MM.1S (cell line): ENCODE measurements at places on chromosomes 7 and 10.

GRCh38 chr7:70619130-70619529 lies 512.8 kb upstream of the GALNT17 start:
- no peak overlapping the region for H3K4me3 ChIP-seq
- DNase-seq, result no peak
- no peaks in the 10 kb centered on the region for H3K27me3 ChIP-seq
- H3K4me1 ChIP-seq, result no peaks in the 10 kb centered on the region

GRCh38 chr7:4774658-4775249 lies 669 bp upstream of the AP5Z1 start:
- DNase-seq, result no peak
- no peaks in the 10 kb centered on the region for H3K36me3 ChIP-seq
- peak overlapping the region; percentile 88 for H3K27ac ChIP-seq
- H3K4me1 ChIP-seq, result peaks cover 9% of the 10 kb centered on the region; the same call in 1 of the 2 replicates
- peak overlapping the region; percentile 98 for H3K4me3 ChIP-seq

DNA sequence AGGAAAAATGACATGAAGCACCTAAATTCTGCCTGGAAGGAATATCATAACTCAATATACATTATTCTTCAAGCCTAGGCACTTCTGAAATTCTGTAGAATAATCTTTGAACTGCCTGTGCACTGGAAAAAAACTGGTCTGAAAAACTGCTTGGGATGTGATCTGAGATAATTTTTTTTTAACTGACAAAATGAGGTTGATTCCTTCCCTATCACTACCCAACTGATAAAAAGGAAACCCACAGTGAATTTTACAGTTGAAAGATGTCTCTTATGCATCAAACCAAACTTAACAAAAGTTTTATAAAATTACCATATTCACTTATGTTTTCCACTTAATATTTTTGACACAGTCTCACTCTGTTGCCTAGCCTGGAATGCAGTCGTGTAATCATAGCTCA lies 67.2 kb upstream of the FAM133B start:
- no peak overlapping the region for H3K4me3 ChIP-seq
- no peaks in the 10 kb centered on the region for H3K36me3 ChIP-seq
- no peak for DNase-seq
- H3K27ac ChIP-seq, result no peak overlapping the region

DNA sequence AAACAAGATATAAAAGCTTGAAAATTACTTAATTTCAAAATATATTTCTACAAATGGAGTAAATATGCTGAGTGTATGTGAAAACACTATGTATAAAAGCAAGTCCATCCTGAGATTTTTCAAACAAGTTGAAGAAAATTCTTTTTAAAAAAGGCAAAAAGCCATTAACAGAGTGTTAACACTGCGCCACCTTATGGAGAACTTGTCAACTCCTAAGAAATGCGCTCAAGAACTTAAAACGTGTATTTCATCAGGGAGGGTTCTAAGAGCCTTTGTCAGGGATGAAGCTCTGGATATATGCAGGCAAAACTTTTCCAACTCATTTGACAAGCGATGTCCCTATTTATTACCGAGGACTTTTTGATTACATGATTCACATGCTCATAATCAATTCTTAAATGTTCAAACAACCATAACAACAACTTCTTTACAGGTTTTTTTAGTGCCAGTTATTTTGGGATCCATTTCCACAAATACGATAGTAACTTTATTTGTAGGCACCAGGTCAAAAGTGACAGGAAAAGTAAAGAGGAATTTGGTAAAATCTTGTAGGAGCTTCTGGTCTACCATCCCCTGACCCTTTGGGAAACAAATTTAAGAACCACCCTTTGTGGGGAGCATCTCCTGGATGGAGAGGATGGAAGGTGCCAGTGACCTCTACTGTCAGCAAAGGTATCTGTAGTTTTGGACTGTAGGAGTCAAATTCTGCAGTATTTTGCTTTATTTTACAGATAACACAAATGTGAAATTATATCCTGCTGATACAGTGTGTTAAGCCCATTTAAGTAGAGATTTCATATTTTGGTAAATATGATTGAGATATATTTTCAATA lies 23.2 kb downstream of the CALCR start:
- no peak overlapping the region for H3K4me3 ChIP-seq
- H3K4me1 ChIP-seq, result no peaks in the 10 kb centered on the region
- peak; percentile 56 for DNase-seq
- H3K27ac ChIP-seq, result no peak overlapping the region

GRCh38 chr10:69635428-69636272 lies 5.6 kb downstream of the FAM241B start:
- no peak overlapping the region for H3K27ac ChIP-seq
- no peak for DNase-seq
- H3K4me3 ChIP-seq, result no peak overlapping the region
- no peaks in the 10 kb centered on the region for H3K4me1 ChIP-seq
- no peaks in the 10 kb centered on the region for H3K36me3 ChIP-seq
- peaks cover 4% of the 10 kb centered on the region; the same call in 1 of the 2 replicates for H3K27me3 ChIP-seq

DNA sequence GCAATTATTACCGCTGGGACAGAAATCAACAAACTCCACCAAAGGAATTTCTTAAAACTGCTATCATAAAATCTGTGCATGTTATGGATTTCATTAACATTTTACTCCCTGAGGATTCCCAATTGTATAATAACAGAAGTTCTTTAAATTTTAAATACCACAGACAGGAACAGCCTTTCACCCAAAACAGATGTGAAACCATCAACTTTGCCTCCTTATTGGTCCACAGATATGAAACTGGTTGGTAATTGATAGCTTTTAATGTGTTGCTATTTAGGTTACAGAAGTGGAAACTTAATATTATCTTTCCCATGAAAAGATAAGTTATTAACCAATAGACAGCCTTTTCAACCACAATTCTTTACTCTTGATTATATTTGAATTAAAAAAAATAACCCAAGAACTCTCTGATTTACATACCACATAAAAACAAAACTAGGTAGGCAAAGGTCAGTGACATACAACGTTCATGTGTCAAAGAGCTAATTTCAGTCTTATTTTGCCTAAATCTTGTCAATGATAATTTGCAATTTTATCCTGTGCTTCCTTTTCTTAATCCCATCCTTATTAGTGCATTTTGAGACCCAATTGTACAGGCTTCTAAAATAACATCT lies 90.0 kb downstream of the NRP1 start:
- H3K27me3 ChIP-seq, result no peaks in the 10 kb centered on the region
- no peaks in the 10 kb centered on the region for H3K36me3 ChIP-seq

GRCh38 chr10:114824391-114824790 lies 2.8 kb downstream of the FHIP2A start:
- H3K4me1 ChIP-seq, result no peaks in the 10 kb centered on the region
- H3K36me3 ChIP-seq, result no peaks in the 10 kb centered on the region
- no peaks in the 10 kb centered on the region for H3K27me3 ChIP-seq
- no peak overlapping the region for H3K4me3 ChIP-seq
- DNase-seq, result no peak
- H3K27ac ChIP-seq, result no peak overlapping the region

GRCh38 chr7:81036057-81036456 lies 117.2 kb upstream of the SEMA3C start:
- no peaks in the 10 kb centered on the region for H3K27me3 ChIP-seq
- no peak overlapping the region for H3K4me3 ChIP-seq
- no peak overlapping the region for H3K27ac ChIP-seq
- H3K36me3 ChIP-seq, result no peaks in the 10 kb centered on the region

DNA sequence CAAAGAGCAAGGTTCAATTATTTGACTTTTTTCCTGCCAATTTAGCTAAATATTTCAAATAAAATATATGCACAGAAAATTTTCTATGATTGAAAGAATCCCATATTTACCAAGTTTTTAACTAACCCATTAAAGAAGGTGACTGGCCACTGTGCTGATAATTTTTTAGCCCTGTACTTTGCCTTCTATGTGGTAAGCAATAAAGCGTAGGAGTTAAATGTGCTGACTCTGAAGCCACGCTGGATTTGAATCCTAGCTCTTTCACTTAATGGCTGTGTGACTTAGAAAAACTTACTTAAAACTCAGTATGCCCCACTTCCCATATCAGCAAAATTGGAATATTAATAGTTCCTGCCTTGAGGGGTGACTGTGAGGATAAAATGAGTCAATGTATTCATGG lies 82.1 kb downstream of the NEUROD6 start:
- H3K27ac ChIP-seq, result no peak overlapping the region
- no peak overlapping the region for H3K4me3 ChIP-seq
- H3K4me1 ChIP-seq, result no peaks in the 10 kb centered on the region

- DNase-seq, result no peak
- no peaks in the 10 kb centered on the region for H3K36me3 ChIP-seq
- H3K27ac ChIP-seq, result no peak overlapping the region
- no peak overlapping the region for H3K4me3 ChIP-seq
Observed at GRCh38 chr10:130986846-130987245, 324.7 kb downstream of the TCERG1L start.

GRCh38 chr7:41425926-41426325 lies 277.0 kb downstream of the INHBA start:
- H3K4me3 ChIP-seq, result no peak overlapping the region
- H3K4me1 ChIP-seq, result no peaks in the 10 kb centered on the region
- no peaks in the 10 kb centered on the region for H3K27me3 ChIP-seq

DNA sequence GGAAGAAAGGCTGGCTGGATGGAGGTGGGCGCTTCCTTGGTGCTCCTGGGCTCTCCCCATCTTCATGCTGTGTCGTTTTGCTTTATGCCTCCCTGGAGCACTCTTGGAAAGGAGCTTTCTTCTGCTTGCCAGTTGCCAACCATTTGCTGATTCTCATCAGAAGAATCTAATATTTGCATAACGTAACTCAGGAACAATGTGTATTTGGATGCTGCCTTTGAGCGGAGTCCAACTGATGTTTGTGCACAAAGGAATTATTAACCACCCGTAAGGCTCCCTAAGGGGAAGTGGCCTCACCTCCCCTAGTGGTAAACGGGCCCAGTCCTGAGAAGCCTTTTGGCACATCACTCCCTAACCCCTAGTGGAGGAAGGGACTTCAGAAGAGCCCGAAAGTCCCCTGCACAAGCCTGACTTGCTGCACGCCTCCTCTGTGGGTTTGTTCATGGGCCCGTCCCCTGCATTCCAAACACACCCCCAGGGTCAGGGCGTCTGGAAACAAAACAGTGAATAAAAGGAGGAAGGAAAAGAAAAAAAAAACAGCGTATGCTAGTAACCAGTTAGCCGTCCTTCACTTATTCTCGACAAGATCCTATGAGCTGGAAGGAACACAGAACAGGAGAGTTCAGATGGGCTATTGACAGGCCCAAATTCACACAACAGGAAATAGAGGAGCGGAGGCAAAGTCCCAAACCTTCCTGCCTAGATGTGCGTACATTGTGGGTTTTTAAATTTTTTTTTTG lies 602.2 kb downstream of the LRMDA start:
- H3K4me3 ChIP-seq, result no peak overlapping the region
- DNase-seq, result no peak
- no peaks in the 10 kb centered on the region for H3K36me3 ChIP-seq
- no peaks in the 10 kb centered on the region for H3K27me3 ChIP-seq
- H3K27ac ChIP-seq, result no peak overlapping the region
- no peaks in the 10 kb centered on the region for H3K4me1 ChIP-seq

GRCh38 chr10:110569122-110569521 lies 1.6 kb downstream of the SMC3 start:
- no peaks in the 10 kb centered on the region for H3K27me3 ChIP-seq
- H3K27ac ChIP-seq, result peak overlapping the region; percentile 89; the same call in 1 of the 2 replicates
- peaks cover 36% of the 10 kb centered on the region for H3K4me1 ChIP-seq
- peak; percentile 60 for DNase-seq
- peak overlapping the region; percentile 95 for H3K4me3 ChIP-seq
- H3K36me3 ChIP-seq, result peaks cover 19% of the 10 kb centered on the region; the same call in 1 of the 2 replicates

- no peak overlapping the region for H3K27ac ChIP-seq
- H3K27me3 ChIP-seq, result no peaks in the 10 kb centered on the region
- no peak overlapping the region for H3K4me3 ChIP-seq
- H3K36me3 ChIP-seq, result no peaks in the 10 kb centered on the region
Observed at GRCh38 chr7:10483671-10484070, 490.0 kb upstream of the PHF14 start.

DNA sequence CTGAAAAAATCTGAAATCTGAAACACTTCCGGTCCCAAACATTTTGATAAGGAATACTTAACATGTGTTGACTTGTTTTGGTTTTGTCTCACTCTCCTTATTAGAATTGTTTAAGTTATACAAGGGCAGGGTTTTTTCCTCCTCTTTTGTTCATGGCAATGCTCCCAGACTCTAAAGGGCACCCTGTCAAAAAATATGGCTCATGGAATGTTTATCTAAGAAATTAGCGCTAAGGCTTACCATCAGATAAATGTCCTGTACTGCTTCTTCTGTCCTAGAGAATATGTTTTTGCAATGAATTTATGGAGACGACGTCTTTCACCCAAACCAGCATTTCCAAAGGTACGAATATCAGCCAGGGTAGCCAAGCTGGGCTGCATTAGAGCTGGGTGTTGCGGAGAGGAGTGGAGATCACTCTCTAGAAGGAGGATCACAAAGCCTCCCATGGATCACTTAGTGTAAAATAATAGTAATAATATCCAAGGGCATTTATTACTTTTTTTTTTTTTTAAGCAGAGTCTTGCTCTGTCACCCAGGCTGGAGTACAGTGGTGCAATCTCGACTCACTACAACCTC lies 46.8 kb downstream of the ERLIN1 start:
- DNase-seq, result no peak
- H3K27ac ChIP-seq, result no peak overlapping the region
- no peaks in the 10 kb centered on the region for H3K36me3 ChIP-seq
- H3K4me3 ChIP-seq, result no peak overlapping the region
- H3K27me3 ChIP-seq, result no peaks in the 10 kb centered on the region

GRCh38 chr10:117609796-117610170 lies 67.2 kb downstream of the EMX2 start:
- DNase-seq, result no peak
- no peaks in the 10 kb centered on the region for H3K4me1 ChIP-seq
- no peaks in the 10 kb centered on the region for H3K27me3 ChIP-seq
- H3K36me3 ChIP-seq, result no peaks in the 10 kb centered on the region

DNA sequence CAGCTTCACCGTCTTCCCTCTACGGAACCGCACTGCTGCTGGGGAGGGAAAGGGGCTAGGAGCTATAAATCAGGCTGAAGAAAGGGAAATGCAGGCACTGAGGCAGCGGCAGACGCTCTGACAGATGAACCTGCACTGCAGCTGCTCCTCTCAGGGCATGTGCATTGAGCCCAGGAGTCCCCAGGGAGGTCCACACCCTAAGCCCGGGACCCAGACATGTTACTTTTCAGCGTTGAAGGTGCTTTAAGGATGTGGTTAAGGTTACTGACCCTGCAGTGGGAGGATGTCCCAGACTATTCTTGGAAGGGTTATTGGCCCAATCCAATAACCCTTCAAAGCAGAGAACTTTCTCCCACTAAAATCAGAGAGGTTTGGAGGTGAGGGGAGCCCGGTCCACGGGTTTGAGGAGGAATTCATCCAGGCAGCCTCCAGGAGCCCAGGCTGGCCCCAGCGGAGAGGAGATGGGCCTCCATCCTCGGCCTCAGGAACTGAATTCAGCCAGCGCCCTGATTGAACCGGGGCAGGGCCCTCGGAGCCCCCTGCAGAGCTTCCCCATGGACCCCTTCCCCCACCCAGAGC lies 75.4 kb downstream of the ADARB2 start:
- H3K4me3 ChIP-seq, result no peak overlapping the region
- H3K4me1 ChIP-seq, result no peaks in the 10 kb centered on the region
- no peaks in the 10 kb centered on the region for H3K36me3 ChIP-seq
- no peak for DNase-seq
- no peaks in the 10 kb centered on the region for H3K27me3 ChIP-seq

GRCh38 chr7:87119581-87119980 lies 32.7 kb upstream of the DMTF1 start:
- no peaks in the 10 kb centered on the region for H3K27me3 ChIP-seq
- DNase-seq, result no peak
- H3K27ac ChIP-seq, result no peak overlapping the region
- no peaks in the 10 kb centered on the region for H3K4me1 ChIP-seq
- no peak overlapping the region for H3K4me3 ChIP-seq
- no peaks in the 10 kb centered on the region for H3K36me3 ChIP-seq

- H3K27ac ChIP-seq, result no peak overlapping the region
- H3K27me3 ChIP-seq, result peaks cover 33% of the 10 kb centered on the region
- H3K4me1 ChIP-seq, result no peaks in the 10 kb centered on the region
- no peak overlapping the region for H3K4me3 ChIP-seq
Observed at GRCh38 chr7:128164061-128164954, 76.8 kb upstream of the LEP start.
